ENCODE measurements at places on chromosomes 7 and 10.

GRCh38 chr10:15254808-15255648, 86.5 kb upstream of the NMT2 start:
- no peak overlapping the region for H3K4me3 ChIP-seq
- no peaks in the 10 kb centered on the region for H3K4me1 ChIP-seq
- no peaks in the 10 kb centered on the region for H3K27me3 ChIP-seq
- H3K27ac ChIP-seq: no peak overlapping the region
- H3K36me3 ChIP-seq: no peaks in the 10 kb centered on the region

DNA sequence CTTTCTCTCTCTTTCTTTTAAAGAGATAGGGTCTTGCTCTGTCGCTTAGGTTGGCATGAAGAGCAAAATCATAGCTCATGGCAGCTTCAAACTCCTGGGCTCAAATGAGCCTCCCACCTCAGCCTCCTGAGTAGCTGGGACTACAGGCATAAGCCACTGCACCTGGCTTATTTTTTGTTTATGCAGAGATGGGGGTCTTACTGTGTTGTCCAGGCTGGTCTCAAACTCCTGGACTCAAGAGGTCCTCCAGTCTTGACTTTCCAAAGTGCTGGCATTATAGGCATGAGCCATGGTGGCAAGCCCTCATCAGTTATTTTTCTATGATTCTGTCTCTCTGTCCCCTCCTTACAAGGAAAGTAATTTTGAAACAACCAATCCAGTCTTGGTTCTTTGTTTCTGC, 1.1 kb upstream of the BAG3 start:
- no peak for DNase-seq
- H3K4me3 ChIP-seq: no peak overlapping the region
- H3K36me3 ChIP-seq: no peaks in the 10 kb centered on the region
- H3K27ac ChIP-seq: no peak overlapping the region

GRCh38 chr7:52501696-52502095, 533.7 kb upstream of the POM121L12 start:
- no peaks in the 10 kb centered on the region for H3K4me1 ChIP-seq
- no peaks in the 10 kb centered on the region for H3K27me3 ChIP-seq
- DNase-seq: no peak

- H3K4me3 ChIP-seq: no peak overlapping the region
- no peaks in the 10 kb centered on the region for H3K4me1 ChIP-seq
- DNase-seq: no peak
These were observed 101.3 kb downstream of the MDFIC start for GRCh38 chr7:115023219-115023618.

DNA sequence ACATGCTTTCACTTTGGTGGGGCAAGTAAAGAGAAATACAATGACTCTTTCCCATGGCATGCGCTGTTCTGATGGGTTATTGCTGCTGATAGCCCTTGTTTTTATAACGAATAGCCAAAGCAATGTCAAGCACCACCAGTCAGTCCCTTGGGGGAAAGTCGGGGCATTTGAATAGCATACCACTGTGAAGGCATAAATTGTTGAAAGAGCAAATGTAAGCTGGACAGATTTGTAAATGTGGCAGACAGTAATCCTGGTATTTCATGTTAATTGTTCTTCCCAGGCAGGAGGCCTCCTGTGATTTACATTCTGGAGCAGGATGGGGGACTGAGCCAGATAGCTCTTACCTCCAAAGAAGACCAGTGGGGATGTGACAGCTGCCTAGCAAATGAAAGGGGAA, 293.3 kb downstream of the ADRA2A start:
- H3K4me1 ChIP-seq: no peaks in the 10 kb centered on the region
- no peaks in the 10 kb centered on the region for H3K27me3 ChIP-seq
- DNase-seq: no peak
- H3K36me3 ChIP-seq: no peaks in the 10 kb centered on the region
- H3K4me3 ChIP-seq: no peak overlapping the region

DNA sequence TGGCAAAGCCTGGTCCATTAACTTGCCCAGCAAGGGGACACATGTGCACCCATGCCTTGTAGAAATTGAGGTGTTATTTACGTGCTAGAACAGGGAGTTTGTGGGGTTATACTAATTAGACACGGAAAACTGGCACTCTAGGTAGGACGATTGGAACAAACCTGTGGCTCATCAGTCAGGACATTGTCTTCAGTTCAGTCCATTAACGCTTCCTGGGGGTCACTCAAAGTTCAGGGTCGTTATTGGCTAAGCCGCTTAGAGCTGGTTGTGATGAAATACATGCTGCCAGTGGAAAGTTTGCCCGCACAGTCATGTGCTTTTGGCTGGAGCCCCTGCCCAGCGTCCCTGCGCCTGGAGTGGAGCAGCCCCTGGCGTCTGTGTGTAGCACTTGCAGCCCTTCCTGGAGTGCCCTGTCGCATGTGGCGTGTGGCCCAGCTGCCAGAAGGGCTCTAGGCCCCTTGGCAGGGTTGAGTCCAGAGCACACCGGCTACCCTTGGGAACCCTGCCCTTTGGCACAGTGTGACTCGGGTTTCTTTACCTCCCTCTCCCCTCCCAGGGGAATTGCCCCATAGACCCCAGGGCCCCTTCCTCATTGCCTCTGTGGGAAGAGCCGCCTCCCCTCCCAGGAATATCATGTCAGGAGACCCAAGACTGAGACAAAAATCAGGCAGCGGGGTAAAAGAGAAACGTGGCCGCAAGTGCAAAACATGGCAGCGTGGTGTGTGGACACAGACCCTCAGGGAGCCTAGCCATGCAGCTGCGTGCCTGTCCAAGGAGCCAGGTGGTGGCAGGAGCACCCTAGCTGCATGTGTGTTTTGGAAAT, 9.8 kb downstream of the ZNF775 start:
- H3K4me3 ChIP-seq: no peak overlapping the region
- H3K27me3 ChIP-seq: no peaks in the 10 kb centered on the region
- H3K36me3 ChIP-seq: no peaks in the 10 kb centered on the region
- peak overlapping the region; percentile 43 for H3K27ac ChIP-seq
- peaks cover 45% of the 10 kb centered on the region for H3K4me1 ChIP-seq

- H3K27me3 ChIP-seq: no peaks in the 10 kb centered on the region
- no peak overlapping the region for H3K27ac ChIP-seq
- no peaks in the 10 kb centered on the region for H3K4me1 ChIP-seq
- DNase-seq: no peak
- no peaks in the 10 kb centered on the region for H3K36me3 ChIP-seq
- no peak overlapping the region for H3K4me3 ChIP-seq
These were observed 163.9 kb upstream of the AUTS2 start for GRCh38 chr7:69434398-69434815.

GRCh38 chr7:28956608-28957063, 1.5 kb downstream of the TRIL start:
- peak; percentile 40 for DNase-seq
- H3K27me3 ChIP-seq: no peaks in the 10 kb centered on the region
- H3K36me3 ChIP-seq: no peaks in the 10 kb centered on the region
- peaks cover 24% of the 10 kb centered on the region for H3K4me1 ChIP-seq
- no peak overlapping the region for H3K27ac ChIP-seq
